ENCODE measurements at places on chromosomes 6 and 20. TPM values are rescaled to one million over a fixed set of nuclear protein-coding genes. Genes with fewer than 3 reads are reported as not detected.
A peak's percentile ranks its signal among the peaks of the same experiment; 100 is the strongest.

GRCh38 chr6:28683945-28684538 is 158.4 kb downstream of the GPX5 start:
- H3K36me3 ChIP-seq = no peaks in the 10 kb centered on the region
- peak; percentile 8 for DNase-seq
- no peaks in the 10 kb centered on the region for H3K4me1 ChIP-seq
- no peak overlapping the region for H3K4me3 ChIP-seq

The SAMD10 gene
- 26.9 TPM for total RNA-seq

- no peaks in the 10 kb centered on the region for H3K27me3 ChIP-seq
- no peaks in the 10 kb centered on the region for H3K36me3 ChIP-seq
- H3K27ac ChIP-seq = no peak overlapping the region
- no peak for DNase-seq
- no peaks in the 10 kb centered on the region for H3K4me1 ChIP-seq
These were observed 6.1 kb upstream of the SLC35B3 start for GRCh38 chr6:8441452-8441851.

DNA sequence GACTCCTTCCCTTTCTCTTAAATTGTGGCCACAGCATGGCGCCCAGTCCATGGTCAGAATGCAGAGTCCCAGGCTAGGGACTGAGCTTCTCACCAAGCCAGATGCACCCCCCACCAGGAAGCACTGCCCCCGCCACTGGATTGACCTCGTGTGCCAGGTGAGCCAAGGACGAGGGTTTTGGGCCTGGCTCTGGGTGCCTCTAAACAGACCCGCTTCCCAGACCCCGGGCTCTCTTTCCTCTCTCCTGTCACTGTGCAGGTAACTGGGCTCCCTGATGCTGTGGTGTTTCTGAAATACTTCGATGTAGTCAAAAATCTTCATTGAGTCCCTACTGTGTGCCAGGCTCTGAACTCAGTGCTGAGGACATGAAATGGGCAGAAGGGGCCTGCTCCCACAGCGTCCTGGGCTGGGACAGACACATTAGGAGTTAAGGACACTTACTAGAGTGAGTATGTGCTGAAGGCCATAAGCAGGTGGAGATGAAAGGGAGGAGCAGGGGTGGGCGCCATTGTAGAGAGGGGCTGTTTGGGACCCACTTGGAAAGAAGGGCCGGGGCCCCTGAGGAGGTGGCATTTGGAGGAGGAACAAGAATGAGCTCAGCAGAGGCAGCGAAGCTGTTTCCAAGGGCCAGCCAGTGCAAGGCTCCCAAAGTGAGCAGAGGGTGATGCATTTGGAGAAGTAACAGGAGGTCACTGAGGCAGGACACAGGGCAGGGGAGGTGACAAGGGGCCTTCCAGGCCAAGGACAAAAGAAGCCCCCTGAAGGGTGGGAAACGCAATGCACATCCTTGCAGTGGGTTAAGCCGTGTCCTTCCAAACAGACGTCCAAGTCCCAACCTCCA is 217.1 kb downstream of the ANKRD60 start:
- no peak overlapping the region for H3K4me3 ChIP-seq
- DNase-seq = no peak
- no peaks in the 10 kb centered on the region for H3K36me3 ChIP-seq
- H3K4me1 ChIP-seq = no peaks in the 10 kb centered on the region

DNA sequence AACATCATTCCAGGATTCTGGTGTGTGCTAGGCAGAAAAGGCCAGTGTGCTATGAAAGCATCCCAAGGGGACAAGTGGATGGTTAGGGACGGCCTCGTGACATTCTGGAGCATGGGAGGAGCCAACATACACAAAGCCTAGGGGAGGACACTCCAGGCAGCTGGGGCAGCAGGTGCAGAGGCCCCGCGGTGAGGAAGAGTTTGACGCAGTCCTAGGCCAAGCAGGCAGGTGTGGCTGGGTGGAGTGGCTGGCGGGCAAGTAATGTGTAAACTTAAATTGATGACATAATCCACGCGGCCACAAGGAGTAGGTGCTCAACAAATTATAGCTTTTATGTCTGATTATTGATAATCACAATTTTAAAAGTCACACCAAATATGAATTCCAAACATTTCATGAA is 93.6 kb downstream of the TMEM242 start:
- peaks cover 3% of the 10 kb centered on the region for H3K27me3 ChIP-seq
- no peaks in the 10 kb centered on the region for H3K4me1 ChIP-seq
- H3K36me3 ChIP-seq = no peaks in the 10 kb centered on the region
- peak; percentile 66 for DNase-seq
- no peak overlapping the region for H3K27ac ChIP-seq

DNA sequence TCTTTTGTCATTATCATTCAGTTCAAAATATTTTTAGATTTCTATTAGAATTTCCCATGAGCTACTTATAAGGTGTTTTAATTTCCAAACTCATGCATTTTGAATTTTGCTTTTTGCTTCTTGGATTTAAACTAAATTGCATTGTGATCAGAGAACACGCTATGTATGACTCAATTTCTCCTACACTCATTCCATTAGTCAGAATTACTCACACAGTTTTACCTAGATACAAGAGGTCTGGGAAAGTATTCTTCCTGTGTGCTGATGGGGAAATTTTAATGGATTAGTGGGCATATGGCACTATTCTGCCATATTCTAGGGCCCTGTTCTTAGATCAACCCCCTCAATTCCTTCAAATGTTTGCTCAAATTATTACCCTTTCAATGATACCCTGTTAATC is 49.9 kb upstream of the BMP5 start:
- no peak overlapping the region for H3K4me3 ChIP-seq
- no peak for DNase-seq
- no peaks in the 10 kb centered on the region for H3K36me3 ChIP-seq

GRCh38 chr20:40359131-40359912 is 329.7 kb downstream of the MAFB start:
- no peaks in the 10 kb centered on the region for H3K36me3 ChIP-seq
- H3K4me3 ChIP-seq = no peak overlapping the region
- H3K27ac ChIP-seq = no peak overlapping the region
- no peak for DNase-seq
- H3K27me3 ChIP-seq = no peaks in the 10 kb centered on the region

The SLC35D3 gene
- not detected for total RNA-seq

The TRERF1 gene
- total RNA-seq = 3.4 TPM

- DNase-seq = no peak
- H3K4me3 ChIP-seq = no peak overlapping the region
These were observed 113.4 kb upstream of the MRPS10 start for GRCh38 chr6:42331019-42331418.

The CALHM4 gene
- total RNA-seq = not detected

The DPPA5 gene
- total RNA-seq = not detected

- H3K27me3 ChIP-seq = no peaks in the 10 kb centered on the region
- no peaks in the 10 kb centered on the region for H3K36me3 ChIP-seq
- no peak for DNase-seq
- no peak overlapping the region for H3K27ac ChIP-seq
These were observed 30.6 kb upstream of the GRM4 start for GRCh38 chr6:34176261-34177031.

The LY86 gene
- total RNA-seq = not detected

- H3K27ac ChIP-seq = no peak overlapping the region
These were observed 180.7 kb upstream of the UST start for GRCh38 chr6:148565930-148566663.

The C20orf141 gene
- total RNA-seq = not detected

DNA sequence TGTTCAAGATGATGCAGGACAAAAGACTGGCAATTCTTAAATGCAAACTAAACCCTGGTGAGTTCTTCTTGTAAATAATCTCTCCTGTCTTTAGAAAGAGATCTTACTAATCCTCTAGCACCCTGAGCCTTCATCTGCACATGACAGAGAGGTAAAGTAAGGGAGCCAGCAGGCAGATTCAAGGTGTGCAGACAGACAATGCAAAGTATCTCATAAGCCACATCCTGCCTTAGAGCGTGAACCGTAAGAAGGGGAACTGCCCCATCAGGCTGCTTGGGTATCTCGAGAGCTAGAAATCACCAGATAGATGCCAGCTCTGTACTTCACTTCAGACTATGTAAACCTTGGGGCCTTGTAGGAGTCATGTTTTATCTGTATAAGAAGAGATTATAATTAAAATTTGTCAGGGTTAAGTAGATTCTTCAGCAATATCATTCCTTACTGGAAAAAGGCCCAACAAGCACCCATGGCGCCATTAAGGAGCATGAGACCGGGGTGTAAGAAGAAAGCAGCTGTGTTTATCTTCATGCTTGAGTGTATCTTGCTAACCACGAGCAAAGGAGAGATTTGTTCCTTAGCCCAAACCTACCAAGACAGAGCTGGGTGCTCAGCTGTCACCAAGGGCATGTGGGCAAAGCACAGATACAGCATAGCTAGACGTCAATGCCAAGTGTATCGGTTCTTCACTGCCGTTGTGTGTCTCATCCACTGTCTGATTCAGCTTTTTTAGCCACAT is 24.4 kb downstream of the CNR1 start:
- H3K27ac ChIP-seq = no peak overlapping the region
- DNase-seq = no peak
- no peaks in the 10 kb centered on the region for H3K36me3 ChIP-seq

The ATRN gene
- total RNA-seq = 6.8 TPM

GRCh38 chr6:66189915-66190314 is 482.9 kb upstream of the EYS start:
- H3K4me3 ChIP-seq = no peak overlapping the region
- no peaks in the 10 kb centered on the region for H3K27me3 ChIP-seq
- DNase-seq = no peak
- H3K36me3 ChIP-seq = no peaks in the 10 kb centered on the region
- no peak overlapping the region for H3K27ac ChIP-seq

GRCh38 chr20:3209257-3209945 is at the start of gene ITPA:
Gene ITPA (plus strand): TSS chr20:3209498. CDS start chr20:3209552, 54 bp downstream.
- DNase-seq = peak; percentile 56
- peak within 1 kb of the TSS; percentile 85 for H3K4me3 ChIP-seq
- H3K27ac ChIP-seq = peak within 1 kb of the TSS; percentile 82
- peaks cover 19% of the 10 kb centered on the region for H3K4me1 ChIP-seq

The CDC40 gene
- 5.4 TPM for total RNA-seq

GRCh38 chr20:49679634-49680033 is 34.0 kb downstream of the B4GALT5 start:
- H3K4me1 ChIP-seq = peaks cover 45% of the 10 kb centered on the region
- H3K36me3 ChIP-seq = no peaks in the 10 kb centered on the region
- no peak for DNase-seq
- H3K27ac ChIP-seq = peak overlapping the region; percentile 93

- H3K4me1 ChIP-seq = peaks cover 37% of the 10 kb centered on the region
- H3K36me3 ChIP-seq = no peaks in the 10 kb centered on the region
- peak overlapping the region; percentile 97 for H3K27ac ChIP-seq
- H3K4me3 ChIP-seq = peak overlapping the region; percentile 65
These were observed 353 bp downstream of the TRAM2 start for GRCh38 chr6:52576392-52577021.

The REPS1 gene
- 47.6 TPM for total RNA-seq

DNA sequence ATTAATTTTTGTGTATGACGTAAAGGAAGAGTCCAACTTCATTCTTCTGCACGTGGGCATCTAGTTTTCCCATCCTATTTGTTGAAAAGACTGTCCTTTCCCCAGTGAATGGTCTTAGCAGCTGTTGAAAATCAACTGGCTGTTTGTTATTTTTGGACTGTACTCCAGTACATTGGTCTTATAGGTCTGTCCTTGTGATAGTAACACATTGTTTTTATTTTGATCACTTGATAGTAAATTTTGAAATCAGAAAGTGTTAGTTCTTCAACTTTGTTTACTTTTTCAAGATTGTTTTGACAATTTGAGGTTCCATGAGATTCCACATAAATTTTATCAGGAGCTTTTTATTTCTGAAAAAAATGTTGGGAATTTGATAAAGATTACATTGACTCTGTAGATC is 280.2 kb upstream of the FOXQ1 start:
- DNase-seq = no peak
- no peak overlapping the region for H3K4me3 ChIP-seq
- no peaks in the 10 kb centered on the region for H3K36me3 ChIP-seq
- no peaks in the 10 kb centered on the region for H3K27me3 ChIP-seq

Data from transverse colon (tissue), 4 donors.